ENCODE measurements at places on chromosomes 2 and 18.

GRCh38 chr2:15751477-15751876 lies 159.8 kb downstream of the DDX1 start:
- DNase-seq: no peak

- no peak for DNase-seq
Observed at GRCh38 chr18:62702259-62702658, 13.1 kb upstream of the PHLPP1 start.

DNA sequence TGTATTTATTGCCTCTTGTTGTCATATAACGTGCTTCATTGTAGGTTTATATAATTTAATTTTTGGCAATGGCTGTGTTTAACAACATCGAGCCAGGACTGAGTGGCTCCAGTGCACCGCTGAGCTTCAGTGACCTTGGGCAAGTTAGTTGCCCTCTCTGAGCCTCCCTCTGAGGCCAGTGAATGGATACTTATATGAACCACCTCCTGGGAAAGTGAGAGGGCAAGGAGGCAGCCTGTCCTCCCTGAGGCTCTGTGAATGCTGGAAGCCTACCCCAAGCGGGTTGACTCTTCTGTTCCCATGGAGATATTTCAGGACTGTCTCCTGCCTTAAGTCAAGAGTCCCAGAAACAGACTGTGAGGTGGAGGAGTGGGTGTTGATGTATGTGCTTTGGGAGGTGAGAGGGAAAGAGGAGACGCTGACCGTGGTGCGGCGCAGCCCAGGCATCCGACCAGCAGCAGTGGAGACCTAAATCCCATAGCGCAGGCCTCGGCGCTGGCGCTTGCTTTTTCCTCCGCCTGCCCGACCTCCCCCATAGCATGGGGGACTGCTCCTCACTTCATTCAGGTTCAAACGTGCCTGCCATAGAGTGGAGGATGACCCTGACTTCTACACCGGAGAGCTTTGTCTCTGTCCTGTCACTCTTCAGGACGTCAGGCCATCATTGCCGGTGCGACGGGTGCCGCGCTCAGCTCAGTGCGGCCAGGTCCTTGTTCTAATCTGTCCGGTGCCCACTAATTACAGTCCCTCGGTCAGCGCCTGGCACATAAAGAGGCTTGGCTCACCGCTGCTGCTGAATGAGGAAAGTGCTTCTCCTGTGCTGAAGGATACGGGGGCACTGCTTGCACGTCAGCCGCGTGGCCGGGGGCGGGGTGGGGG lies 167.3 kb upstream of the HS6ST1 start:
- no peak for DNase-seq

DNA sequence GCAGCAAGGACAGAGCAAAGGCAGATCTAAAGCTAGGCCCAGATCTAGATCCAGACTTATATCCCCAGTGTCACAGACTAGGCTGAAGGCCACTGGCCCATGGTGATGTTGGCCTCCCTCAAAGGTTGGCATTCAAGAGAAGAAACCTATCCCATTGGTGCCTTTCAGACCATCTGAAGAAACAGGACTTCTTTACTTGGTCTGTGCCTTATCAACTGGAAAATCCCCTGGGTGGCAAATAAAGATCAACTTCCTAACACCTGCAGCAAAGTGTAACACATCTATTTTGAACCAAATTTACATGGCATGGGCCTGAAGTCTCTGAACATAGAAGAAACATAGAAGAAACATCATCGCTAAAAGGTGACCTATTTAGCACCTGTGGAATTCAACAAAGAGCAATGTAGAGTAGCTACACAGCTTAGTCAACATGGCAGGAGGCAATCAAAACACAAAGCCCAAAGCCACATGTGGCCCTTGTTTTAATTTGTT lies 35.8 kb downstream of the METTL4 start:
- DNase-seq: no peak

DNA sequence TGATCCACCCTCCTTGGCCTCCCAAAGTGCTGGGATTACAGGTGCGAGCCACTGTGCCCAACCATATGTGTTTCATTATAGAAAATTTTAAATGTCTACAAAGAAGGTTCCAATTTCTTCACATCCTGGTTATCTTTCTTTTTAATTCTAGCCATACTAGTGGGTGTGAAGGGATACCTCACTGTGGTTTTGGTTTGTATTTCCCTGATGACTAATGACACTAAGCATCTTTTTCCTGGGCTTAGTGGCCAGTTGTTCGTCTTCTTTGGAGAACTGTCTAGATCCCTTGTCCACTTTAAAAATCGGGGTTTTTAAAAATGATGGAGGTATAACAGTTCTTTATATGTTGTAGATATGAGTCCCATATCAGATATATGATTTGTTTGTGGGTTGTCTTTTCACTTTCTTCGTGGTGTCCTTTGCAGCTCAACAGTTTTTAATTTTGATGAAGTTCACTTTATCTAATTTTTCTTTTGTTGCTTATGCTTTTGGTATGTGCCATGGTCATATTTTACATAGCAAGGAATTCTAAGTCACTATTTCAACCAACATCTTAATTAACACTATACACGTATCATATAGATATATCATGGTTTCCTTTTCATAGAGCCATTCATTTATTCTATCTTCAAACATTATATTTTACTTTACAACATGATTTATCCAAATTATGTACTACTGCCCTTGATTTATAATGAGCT lies 135.0 kb upstream of the RIOK3 start:
- DNase-seq: no peak

DNA sequence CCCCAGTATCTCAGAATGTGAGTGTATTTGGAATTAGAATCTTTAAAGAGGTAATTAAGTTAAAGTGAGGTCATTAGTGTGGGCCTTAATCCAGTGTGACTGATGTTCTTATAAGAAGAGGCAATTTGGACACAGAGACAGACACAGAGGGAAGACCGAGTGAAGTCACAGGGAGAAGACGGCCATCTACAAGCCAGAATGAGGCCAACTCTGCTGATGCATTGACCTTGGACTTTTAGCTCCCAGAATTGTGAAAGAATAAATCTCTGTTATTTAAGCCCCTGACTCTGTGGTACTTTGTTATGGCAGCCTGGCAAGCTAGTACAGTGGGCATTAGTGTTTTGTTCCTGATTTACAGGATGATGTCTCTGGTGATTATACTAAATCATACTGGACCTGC lies 64.6 kb downstream of the LTBP1 start:
- no peak for DNase-seq

- DNase-seq: no peak
Observed at GRCh38 chr18:38526922-38527321, 961.3 kb upstream of the CELF4 start.

- DNase-seq: no peak
Observed at GRCh38 chr2:9844576-9844975, 1.3 kb downstream of the TAF1B start.

- no peak for DNase-seq
Observed at GRCh38 chr2:65101071-65101470, 28.8 kb downstream of the RAB1A start.

- no peak for DNase-seq
Observed at GRCh38 chr2:47310801-47311560, 92.0 kb upstream of the MSH2 start.

DNA sequence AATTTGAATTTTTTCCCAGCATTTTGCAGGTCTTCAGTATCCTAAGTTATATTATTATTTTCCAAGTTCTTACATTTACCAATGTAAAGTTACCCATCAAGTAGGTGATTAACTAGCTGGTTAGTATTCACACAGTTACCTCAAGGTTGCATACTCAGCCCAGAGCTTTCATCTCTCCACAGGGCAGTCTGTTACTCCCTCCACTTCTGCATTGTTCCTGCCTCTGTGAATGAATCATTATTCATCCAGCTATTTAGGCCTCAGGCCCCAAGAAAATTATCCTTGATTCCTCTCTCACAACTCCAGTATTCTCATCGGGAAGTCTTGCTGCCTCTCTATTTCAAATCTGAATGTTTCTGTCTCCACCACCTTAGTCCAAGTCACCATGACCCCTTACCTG lies 92.2 kb downstream of the SMC6 start:
- no peak for DNase-seq

GRCh38 chr2:26752656-26753055 lies 11.4 kb upstream of the SLC35F6 start:
- no peak for DNase-seq

GRCh38 chr2:218341381-218341780 lies 15.3 kb upstream of the CATIP start:
- DNase-seq: no peak

DNA sequence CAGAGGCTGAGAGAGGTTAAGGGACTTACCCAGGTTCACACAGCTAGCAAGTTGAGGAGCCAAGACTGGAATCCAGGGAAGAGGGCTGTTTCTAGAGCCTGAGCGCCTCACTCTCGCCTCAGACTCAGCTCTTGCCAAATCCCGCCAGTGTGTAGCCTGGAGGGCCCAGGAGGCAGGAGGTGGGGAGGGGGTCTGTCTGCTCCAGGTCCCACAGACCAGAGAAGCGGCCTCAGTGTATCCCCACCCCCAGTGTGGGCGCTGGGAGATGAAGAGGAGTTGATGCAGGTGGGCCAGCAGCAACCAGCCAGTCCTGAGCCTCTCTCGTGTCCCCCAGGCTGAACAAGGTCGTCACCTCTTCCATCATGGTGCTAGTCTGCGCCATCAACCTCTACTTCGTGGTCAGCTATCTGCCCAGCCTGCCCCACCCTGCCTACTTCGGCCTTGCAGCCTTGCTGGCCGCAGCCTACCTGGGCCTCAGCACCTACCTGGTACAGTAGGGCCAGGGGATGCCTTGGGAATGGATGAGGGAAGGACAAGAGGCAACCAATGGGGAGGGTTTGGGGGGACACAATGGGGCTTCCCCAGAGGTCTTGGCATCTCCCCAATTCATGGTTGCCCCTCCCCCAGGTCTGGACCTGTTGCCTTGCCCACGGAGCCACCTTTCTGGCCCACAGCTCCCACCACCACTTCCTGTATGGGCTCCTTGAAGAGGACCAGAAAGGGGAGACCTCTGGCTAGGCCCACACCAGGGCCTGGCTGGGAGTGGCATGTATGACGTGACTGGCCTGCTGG lies 5.2 kb upstream of the CTDSP1 start:
- DNase-seq: no peak

DNA sequence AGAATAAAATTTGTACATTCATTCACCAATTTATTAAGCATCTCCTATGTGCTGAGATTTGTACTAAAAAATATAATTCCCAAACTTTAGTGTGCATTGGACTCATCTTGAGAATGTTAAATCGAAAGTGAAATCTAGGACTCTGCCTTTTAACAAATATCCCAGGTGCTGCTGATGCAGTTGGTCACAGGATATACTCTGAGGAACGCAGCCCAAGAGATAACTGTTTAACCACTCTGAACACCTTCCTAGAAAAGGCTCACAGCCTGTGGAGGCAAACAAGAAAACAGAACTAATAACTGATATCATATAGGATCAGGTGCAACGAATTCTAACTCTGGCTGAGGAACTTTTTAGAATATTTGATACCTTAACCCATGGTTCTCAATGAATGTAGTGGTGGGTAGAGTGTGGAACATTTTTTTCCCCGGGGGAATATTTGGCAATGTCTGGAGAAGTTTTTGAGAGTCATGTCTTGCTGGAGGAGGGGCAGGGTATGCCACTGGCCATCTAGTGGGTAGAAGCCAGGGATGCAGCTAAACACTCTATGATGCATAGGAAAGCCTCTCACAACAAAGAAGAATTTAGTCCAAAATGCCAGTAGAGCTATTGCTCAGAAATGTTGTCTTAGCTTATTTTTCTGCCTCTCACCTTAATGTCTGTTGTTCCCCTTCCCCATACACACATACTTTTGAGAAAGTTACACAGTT lies 96.5 kb downstream of the EHBP1 start:
- DNase-seq: no peak

DNA sequence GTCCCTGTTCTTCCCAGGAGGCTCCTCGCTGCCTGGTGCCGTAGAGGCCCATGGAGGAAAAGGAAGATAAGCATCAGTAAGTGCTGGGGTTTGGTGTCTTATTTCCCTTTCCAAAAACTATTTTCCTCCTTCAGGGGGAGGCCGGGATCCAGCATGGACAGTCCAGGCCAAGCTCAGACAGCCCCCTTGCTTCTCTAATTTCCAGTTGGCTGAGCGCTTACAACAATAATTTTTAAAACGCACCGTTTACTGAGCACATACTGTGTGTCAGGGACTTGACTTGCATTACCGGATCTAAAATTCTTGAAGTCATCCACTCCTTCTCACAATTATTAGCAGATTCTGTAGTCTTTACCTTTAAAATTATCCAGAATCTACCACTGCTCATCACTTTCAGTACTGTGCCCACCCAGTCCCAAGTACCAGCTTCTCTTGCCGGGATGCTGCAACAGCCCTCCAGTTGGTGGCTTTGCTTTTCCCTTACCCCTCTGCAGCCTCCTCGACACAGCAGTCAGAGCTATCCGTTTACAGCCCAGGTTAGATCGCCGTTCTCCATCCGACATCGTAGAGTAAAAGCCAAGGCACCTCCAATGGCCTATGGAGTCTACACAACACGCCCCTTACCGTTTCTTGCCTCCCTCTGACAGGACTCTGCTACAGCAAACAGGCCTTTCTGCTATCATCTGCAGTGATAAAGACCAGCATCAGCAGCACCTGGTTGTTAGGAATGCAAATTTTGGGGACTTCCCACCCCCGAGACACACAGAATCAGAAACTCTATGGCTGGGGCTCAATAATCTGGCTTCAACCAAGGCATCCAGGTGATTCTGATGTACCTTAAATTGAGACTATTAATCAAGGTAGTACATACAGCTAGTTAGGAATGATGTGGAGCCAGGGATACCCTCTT lies 75.2 kb upstream of the TSPYL6 start:
- DNase-seq: peak; percentile 26

- DNase-seq: no peak
Observed at GRCh38 chr2:102114851-102115497, 27.6 kb upstream of the IL1R1 start.

GRCh38 chr2:102880731-102881130 lies 118.9 kb downstream of the TMEM182 start:
- no peak for DNase-seq

- no peak for DNase-seq
Observed at GRCh38 chr2:106129592-106129991, 64.5 kb downstream of the UXS1 start.

DNA sequence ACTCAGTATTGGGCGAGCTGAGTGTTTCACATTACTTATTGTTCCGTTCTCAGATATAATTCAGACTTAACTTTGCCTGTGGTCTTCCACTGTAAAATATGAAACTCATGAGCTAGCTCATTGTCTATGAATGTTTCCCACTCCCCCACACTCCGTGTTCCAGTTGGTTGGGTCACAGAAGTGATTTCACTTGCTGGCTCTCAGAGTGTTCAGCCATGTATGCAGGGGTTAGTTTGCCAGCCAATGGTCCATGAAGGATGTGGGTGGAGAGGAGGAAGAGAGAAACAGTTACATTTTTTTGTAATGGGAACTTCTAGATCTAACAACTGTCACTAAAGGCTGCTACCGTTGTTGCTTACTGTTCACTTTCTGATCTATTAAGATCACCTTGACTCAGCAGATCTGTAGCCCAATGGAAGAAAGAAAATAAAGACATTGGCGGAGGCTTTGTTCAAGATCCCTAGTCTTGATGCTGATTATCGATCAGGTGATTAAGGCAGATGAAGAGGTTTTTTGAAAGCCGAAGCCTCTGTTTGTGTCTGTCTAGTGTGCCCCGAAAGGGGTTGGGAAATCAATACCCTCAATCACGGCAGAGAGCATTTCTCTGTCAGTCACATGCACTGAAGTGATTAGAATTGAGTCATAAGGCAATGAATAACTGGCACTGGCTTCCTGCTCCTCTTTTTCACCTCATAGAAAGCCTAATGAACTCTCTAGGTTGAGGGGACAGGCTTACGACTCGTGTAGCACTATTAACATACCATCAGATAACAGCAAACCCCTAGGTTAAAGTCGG lies 279.7 kb upstream of the FIGN start:
- DNase-seq: no peak

GRCh38 chr2:144859716-144860115 lies 339.8 kb upstream of the ZEB2 start:
- no peak for DNase-seq

Measured in SHP77 (cell line).